ENCODE measurements at places on chromosomes 13 and 19. TPM values are rescaled to one million over a fixed set of nuclear protein-coding genes. Genes with fewer than 3 reads are reported as not detected.

DNA sequence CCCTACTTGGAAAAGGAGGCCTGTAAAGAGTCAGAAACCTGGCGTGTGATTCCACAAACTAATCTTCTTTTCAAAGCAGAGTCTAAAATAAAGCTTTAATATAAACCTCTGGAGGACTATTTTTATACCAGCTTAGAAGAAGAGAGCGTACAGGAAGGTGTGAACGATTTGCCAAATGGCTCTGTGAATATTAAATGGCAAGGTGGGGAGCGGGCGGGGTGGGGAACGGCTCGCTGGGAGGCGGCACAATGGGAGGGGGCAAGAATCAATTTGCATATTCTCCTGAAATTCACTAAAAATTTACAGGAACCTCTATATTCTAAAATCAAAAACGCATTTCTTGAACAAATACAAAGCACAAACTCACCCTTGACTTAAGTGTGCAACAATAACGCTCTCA, 982 bp downstream of the ZNF780B start:
- no peak for DNase-seq

DNA sequence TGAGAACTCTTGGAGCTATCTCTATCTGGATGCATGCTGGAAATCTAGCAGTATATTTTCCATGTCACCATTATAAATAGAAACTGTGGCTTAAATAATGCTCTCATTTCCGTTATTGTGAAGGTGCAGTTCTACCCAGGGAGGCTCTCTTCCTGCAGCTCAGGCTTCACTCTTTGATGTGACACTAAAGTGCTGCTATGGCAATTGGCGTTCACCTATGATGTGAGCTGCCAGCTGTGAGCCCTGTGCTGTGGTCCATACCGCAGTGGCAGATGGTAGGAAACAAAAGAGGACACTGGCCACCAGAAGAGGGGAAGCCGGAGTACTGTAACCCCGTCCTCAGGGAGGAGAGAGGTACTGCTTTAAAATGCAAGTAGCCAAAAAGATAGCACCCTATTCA, 40.6 kb upstream of the ZNF681 start:
- no peak for DNase-seq

GRCh38 chr13:45138282-45138681, 18.0 kb downstream of the GTF2F2 start:
- no peak for DNase-seq

- no peak for DNase-seq
These were observed 270.6 kb downstream of the DNAJC15 start for GRCh38 chr13:43293986-43294385.

- DNase-seq, result no peak
These were observed 391.0 kb upstream of the SLITRK5 start for GRCh38 chr13:87280139-87280538.

- DNase-seq, result no peak
These were observed 1.6 kb upstream of the CLEC11A start for GRCh38 chr19:50721441-50722137.

DNA sequence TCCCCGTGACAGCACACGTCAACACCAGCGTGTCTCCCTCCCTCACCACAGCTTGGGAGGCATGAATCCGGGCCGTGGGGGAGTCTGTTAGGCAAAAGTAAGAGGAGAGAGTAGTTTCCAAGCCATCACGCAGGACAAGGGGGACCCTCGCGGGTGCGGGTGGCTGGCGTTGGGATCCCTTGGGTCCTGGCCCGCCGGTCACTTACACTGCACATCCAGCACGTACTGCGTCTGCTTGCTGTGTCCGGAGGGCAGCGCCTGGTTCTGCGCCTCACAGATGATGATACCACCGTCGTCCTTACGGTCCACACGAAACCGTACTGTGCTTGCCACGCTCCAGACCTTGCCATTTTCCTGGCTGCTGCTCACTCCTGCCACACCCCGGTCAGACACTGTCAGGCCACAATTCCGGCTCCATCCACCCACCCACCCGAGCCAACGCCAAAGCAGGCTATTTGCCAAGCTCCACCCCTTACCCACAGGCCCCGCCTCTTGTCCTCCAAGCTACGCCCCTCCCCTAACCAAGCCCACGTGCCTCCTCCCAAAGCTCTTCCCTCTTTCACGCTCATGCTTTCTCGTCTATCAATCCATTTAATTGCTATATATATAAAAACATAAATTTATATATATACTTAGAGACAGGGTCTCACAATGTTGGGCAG, 6.6 kb upstream of the ZNF428 start:
- DNase-seq, result no peak

DNA sequence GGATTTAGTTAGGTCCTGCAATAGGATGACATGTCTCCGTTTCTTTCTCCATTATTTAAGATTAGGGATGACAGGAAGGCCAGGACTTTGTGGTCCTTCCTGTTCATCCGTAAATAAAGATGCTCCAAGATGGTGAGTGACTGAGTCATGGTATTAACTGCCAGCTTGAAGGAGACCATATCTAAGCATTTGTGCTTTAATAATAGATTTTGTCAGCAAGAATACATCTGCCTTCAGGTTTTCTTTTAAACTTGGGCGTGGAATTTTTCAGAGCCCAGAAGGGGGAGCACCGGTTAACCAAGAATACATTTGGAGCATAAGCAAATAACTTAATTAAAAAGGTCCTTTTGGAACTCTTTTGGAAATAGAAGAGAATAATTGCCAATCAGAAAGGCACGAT, 68.2 kb downstream of the ARHGAP35 start:
- DNase-seq, result no peak

DNA sequence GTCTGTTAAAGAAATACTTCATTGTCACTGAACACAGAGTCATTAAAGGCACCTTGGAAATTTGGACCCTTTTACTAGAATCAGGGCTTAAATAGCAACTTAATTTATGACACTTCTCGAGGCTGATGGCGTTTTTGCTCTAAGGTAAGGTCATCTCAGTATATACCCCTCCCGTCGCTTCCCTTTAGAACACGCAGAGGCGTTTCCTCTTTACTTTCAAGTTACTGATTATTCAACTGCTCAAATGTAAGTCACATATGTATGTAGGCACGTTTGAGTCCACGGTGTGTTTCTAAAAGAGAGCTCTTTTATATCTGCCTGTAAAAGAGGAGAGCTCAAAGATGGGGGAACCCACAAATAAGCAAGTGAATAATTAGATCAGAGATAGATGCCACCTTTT, 181.5 kb downstream of the TSHZ3 start:
- no peak for DNase-seq

RPL18A gene
- 1,530 TPM for total RNA-seq

RGS9BP gene
- total RNA-seq, result 0.79 TPM

PODNL1 gene
- 0.38 TPM for total RNA-seq

All from bronchial epithelial cell (primary cell).